Right lung (tissue), 10 donors: ENCODE measurements at places on chromosomes 6 and 20. TPM values are rescaled to one million over a fixed set of nuclear protein-coding genes. Genes with fewer than 3 reads are reported as not detected.

- no peak for DNase-seq
Observed at GRCh38 chr6:56757588-56757984, 114.9 kb upstream of the DST start.

GRCh38 chr6:35287671-35288396 is 9.8 kb upstream of the DEF6 start:
- no peak for DNase-seq

DNA sequence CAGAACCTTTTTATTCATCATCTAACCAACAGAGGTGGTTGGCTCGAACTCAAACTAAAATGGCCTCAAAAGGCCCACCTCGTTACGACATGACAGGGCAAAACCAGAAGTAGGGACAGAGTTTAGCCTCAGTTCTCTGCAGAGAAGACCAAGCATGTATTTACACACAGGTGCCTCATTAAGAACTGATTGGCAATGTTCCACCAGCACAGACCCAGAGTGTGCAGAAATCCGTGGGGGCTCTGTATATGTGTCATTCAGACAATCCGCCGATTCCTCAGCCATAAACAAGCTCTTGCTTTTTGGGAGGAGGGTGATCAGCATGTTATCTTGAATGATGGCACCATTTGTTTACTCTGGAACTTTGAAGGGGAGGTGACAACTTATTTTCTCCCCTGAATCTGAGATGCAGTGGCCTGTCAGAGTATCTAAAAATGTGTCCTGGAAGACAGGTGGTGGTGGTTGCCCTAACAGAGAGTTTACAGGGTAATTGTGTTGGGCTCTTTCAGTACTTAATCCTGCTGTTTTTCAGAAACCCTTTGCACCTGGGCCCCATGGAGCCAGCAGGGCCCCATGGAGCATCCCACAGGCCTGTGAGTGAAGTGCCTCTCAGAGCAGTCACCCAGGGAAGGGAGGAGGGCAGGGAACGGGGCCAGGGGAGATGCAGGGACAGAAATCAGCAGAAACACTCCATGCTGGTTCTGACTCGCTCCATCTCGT is 29.1 kb upstream of the C20orf203 start:
- DNase-seq: no peak

GRCh38 chr20:10023911-10024310 is 10.9 kb upstream of the ANKEF1 start:
- DNase-seq: no peak

Gene TMEM242
- 16.0 TPM for polyA plus RNA-seq

Gene TRIM38
- 14.3 TPM for polyA plus RNA-seq

Gene GLP1R
- 0.40 TPM for polyA plus RNA-seq
